ENCODE measurements at places on chromosomes 5 and 9. TPM values are rescaled to one million over a fixed set of nuclear protein-coding genes. Genes with fewer than 3 reads are reported as not detected.

DNA sequence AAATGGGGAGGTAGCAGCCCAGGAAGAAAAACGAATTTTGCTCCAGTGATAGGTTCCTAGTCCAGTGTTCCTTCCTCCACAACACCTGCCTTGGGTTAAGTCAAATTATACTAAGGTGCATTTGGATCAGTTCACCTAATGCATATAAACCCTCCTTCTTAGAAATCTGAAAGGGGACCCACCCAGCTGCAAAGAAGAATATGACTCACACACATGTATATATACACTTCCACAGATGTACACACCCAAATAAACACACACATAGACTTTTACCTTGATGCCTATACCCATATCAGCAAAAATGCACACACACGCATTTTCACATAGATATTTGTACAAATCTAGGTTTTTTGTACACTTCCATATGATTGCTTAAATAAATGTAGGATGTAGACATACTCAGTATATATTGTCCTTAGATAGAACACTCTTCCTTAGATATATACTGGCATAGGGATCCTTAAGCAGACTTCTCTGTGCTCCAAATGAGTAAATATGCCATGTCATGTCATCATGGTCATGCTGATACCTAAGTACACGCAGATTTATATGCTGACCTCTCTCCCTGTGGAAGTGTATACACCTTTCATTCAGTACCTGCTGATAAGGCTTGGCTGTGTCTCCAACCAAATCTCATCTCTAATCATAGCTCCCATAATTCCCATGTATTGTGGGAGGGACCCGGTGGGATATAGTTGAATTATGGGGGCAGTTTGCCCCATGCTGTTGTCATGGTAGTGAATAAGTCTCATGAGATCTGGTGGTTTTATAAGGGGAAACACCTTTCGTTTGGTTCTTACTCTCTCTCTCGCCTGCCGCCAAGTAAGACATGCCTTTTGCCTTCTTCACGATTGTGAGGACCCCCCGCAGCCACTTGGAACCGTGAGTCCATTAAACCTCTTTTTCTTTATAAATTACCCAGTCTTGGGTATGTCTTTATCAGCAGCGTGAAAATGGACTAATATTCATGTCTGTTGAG lies 10.2 kb downstream of the ADRB2 start:
- DNase-seq: no peak

DNA sequence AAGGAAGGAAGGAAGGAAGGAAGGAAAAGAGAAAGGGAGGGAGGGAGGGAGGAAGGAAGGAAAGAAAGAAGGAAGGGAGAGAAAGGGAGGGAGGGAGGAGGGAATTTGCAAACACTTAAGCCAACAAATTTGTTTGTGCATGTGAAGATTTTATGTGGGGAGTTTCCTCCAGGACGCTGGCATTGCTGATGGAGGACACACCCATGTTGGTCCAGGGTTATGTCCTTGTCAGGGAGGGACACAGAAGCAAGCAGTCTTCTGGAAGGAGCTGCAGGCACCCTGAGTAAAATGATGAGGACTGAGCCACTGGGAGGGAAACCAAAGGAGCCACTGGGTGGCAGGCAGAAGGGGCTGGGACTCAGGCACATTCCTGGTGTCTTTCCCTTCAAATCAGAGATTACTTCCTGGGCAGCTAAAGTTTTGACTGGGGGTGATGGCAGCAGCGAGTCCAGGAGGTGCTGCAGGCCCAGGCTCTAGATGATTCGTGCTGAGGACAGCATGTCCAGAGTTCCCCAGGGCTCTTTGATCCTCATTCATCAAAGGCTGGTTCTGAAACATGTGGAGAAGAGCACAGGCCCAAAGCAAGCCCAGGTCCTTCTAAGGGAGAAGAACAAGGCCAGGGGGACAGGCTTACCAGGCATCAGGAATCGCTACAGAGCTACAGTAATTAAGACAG lies 109.2 kb downstream of the PAX5 start:
- no peak for DNase-seq

DNA sequence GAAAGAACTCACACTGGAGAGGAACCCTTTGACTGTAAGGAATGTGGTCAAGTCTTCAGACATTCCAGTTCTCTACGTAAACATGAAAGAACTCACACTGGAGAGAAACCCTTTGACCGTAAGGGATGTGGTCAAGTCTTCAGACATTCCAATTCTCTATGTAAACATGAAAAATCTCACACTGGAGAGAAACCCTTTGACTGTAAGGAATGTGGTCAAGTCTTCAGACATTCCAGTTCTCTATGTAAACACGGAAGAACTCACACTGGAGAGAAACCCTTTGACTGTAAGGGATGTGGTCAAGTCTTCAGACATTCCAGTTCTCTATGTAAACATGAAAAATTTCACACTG lies 32.6 kb downstream of the MAPK9 start:
- DNase-seq: no peak

- DNase-seq: no peak
These were observed 16.8 kb downstream of the ABCA1 start for GRCh38 chr9:104911032-104911607.

- no peak for DNase-seq
These were observed 15.6 kb upstream of the ACSL6 start for GRCh38 chr5:132027027-132027426.

DNA sequence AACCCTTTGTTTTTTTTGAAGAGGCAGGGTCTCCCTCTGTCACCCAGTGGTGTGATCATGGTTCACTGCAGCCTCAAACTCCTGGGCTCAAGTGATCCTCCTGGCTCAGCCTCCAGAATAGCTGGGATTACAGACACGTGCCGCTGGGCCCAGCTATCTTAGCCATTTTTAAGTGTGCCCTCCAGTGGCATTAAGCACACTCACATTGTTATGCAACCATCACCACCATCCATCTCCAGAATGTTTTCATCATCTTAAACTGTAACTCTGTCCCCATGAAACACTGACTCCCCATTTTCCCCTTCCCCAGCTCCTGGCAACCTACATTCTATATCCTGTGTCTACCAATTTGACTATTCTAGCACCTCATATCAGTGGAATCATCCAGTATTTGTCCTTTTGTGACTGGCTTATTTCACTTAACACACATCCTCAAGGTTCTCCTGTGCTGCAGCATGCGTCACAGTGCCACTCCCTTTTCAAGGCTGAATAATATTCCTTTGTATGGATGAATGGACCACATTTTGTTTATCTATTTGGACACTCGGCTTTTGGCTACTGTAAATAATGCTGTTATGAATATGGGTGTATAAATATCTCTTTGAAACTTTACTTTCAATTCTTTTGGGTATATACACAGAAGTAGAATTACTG lies 12.5 kb upstream of the RAPGEF1 start:
- no peak for DNase-seq

GRCh38 chr9:110104261-110104809 lies 103.6 kb downstream of the C9orf152 start:
- no peak for DNase-seq

DNA sequence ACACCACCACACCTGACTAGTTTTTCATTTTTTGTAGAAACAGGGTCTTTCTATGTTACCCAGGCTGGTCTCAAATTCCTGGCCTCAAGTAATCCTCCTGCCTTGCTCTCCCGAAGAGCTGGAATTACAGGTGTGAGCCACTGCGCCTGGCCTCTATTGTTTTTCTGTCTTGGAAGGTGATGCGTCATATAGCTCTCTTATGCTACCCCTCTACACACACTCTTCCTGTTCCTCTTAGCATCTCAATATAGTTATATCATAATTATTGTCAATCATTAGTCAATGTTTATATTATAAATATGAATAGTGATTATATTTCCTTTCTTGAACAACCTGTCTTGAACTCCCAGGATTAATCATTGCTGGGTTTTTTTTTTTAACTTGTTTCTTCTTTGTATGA lies 7.3 kb downstream of the PKD2L2 start:
- DNase-seq: no peak

Gene TMEM232
- 1.9 TPM for total RNA-seq

Gene BTNL3
- not detected for total RNA-seq

Gene FXN
- total RNA-seq: 2.3 TPM

Gene SLC6A19
- total RNA-seq: not detected

Gene SNX24
- 24.6 TPM for total RNA-seq

Gene IRX1
- 7.2 TPM for total RNA-seq
